Esophagus squamous epithelium (tissue), 5 donors: ENCODE measurements at places on chromosomes 6 and 20.

DNA sequence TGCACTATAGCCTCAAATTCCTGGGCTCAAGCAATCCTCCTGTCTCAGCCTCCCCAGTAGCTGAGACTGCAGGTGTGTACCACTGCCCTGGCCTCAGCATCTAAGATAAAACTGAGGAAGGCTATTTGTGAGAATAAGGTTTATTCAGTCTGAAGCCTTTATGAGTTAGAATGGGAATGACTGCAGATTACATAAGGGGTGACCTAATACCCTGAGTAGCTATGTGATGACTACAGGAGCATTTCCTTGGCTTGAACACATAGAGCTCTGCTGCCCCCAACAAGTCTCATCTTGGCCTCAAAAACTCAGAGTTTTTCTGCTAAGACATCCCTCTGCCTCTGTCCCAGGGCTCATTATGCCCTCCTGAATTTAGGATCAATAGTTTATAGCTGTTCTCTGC is 7.6 kb downstream of the GSS start:
- no peak for DNase-seq

DNA sequence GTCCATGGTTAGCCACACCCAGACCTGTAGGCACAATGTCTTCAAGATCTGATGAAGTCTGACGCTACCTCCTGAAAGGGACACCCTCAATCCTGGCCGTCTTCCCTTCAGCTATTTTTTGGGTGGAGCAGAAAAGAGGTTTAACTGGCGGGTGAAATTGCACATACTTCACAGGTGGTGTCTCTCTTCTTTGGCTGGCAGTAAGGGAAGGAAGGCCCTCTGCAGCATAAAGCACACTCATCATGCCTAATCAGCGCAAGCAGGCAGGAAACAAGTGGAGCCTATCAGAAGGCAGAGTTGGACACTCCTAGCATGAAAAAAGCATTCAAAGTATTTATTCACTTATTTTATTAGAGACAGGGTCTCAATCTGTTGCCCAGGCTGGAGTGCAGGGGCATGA is 32.9 kb downstream of the PNLDC1 start:
- DNase-seq, result no peak

DNA sequence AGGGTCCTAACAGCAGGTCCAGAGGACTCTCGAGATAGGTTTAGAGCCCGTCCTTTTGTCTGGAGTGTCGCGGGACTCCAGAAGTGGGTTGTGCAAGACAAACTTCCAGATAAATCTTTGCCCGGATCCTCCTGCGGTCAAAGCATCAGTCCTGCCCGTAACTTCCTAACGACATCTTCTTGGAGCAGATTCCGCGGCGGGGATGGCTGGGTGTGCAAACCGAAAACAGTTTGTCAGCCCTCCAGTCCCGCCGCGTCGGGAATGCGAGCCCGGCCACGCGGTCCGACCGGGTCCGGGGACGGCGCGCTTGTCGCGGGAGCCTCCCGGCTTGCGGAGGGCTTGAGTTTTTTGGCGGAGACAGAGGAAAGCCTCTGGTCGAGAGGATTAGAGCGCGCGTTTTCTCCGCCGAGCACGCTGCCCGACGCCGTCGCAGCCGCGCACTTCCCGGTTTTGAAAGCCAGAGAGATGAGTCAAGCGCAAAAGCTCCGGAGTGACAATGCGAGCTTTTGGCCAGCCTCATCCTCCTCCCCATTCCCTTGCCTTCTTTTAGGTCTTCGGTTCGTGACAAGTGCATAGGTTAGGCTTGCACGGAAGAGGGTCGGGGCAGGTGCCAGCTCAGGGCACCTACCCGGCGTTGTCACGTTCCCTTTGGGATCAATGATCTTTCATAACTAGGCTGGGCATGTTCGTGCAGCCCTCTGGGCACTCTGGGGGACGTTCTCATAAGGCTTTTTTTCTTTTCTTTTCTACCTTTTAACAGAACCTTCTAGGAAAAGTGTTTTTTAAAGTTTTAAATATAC is 91.3 kb upstream of the PRDM1 start:
- DNase-seq, result no peak

GRCh38 chr6:72267470-72267869 is 354.4 kb upstream of the KCNQ5 start:
- no peak for DNase-seq

DNA sequence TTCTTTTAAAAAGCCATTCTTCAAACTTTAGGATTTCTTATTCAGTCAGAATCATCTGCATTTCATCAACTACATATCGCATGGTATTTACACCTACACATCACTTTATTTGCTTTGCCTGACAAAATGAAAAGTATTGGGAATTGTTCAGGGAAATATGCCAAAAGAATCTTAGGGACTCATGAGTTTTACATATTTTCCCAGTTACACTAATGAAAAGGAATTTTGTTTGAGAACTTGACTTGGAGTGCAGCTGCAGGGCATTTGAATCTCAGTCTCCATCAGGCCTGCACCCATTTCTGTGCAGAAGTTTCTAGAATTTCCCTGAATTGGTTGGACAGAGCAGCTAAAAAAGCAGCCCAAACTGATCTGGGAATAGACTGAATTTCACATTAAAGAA is 65.3 kb downstream of the MTHFD1L start:
- no peak for DNase-seq

- no peak for DNase-seq
These were observed 62.1 kb downstream of the FOXO3 start for GRCh38 chr6:108622641-108623298.

GRCh38 chr6:133340557-133340956 is 99.4 kb downstream of the EYA4 start:
- no peak for DNase-seq

GRCh38 chr6:114039841-114040240 is 68.9 kb upstream of the HDAC2 start:
- no peak for DNase-seq

GRCh38 chr20:36153736-36154699 is 522 bp upstream of the EPB41L1 start:
- no peak for DNase-seq

- no peak for DNase-seq
These were observed 1.5 kb upstream of the TPBG start for GRCh38 chr6:82362144-82362543.

DNA sequence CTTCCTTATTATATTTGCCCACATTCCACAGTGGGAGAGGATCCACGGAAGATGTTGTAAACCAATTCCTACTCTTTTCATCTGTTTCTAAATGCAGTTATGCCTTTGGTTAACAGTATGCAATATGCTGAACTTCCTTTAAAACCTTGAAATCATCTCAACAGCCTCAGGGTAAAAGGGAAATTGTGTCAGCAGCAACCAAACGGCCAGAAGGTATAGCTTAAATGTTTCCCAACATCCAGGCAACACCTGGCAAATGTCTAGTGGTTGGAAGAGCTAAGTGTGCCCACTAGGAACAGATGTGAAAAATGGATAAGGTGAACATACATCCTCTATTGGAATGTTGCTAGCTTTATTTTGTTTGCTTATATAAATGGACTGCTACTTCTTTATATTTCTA is 164.8 kb downstream of the FAXC start:
- DNase-seq, result no peak

DNA sequence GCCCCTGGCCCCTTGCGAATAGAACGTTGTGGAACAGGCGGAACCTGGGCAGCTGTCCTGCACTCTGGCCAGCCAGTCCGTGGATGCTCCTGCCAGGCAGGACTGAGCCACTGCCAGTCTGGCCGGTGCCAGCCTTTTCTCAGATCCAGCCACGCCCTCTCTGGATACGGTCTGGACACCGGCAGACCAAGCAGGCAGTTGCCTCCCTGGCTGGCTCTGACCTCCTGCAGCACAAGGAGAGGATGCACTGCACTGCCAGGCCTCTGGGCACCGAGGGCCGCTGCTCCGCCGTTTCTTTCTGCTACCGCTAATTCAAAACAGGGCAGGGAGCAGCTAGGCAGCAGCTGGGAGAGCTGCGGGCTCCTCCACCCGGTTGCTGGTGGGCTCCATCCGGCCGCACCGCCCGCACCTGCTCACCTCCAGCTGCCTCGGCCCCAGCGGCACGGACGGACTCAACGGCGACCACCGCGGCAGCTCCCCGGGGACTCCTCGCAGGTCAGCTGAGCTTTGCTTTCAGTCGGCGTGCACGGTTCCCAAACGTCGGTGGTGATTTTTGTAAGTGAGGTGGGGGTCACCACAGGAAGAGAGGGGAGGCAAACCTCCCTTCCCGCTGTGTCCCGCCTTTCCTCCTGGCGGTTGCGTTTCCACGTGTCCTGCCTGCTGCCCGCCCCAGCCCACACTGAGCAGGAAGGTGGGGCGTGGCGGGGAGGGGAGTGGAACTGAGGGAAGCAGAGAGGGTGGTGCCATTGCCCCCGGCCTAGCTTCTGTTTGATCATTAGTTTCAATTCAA is 30.3 kb upstream of the AFDN start:
- DNase-seq, result no peak

GRCh38 chr20:40322941-40323340 is 366.1 kb downstream of the MAFB start:
- DNase-seq, result no peak

DNA sequence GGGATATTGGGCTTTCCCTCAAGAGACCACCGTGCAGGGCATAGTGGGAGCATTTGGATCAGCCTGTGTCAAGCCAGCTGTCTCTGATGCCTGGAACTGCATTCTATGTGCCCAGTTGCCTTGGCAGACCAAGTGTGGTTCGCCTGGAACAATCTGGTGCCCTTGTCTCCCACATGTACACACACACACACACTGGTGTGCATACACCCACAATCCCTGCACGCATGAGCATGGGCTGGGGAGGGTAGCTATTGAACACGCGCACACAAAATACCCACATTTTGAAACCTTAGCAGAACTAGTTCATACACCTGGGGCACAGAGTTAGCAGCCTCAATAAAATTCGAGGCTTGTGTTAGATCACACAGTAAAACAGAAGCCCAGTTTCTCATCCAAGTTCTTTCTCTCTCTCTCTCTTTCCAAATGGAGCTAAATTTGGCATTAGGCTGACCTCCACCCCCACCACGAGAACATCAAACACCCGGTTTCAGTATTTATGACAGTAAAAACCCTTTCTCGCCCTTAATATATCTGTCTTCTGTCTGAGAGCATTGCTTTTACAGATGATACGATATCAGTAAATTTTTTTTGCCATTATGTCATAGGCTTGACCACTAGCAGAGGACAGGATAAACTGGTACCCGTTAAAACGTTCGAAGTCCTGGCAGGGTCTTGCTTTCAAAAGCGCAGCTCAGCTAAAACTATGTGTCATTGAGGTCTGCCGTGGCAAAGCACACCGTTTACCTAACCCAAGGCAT is 18.2 kb upstream of the NFATC2 start:
- no peak for DNase-seq

DNA sequence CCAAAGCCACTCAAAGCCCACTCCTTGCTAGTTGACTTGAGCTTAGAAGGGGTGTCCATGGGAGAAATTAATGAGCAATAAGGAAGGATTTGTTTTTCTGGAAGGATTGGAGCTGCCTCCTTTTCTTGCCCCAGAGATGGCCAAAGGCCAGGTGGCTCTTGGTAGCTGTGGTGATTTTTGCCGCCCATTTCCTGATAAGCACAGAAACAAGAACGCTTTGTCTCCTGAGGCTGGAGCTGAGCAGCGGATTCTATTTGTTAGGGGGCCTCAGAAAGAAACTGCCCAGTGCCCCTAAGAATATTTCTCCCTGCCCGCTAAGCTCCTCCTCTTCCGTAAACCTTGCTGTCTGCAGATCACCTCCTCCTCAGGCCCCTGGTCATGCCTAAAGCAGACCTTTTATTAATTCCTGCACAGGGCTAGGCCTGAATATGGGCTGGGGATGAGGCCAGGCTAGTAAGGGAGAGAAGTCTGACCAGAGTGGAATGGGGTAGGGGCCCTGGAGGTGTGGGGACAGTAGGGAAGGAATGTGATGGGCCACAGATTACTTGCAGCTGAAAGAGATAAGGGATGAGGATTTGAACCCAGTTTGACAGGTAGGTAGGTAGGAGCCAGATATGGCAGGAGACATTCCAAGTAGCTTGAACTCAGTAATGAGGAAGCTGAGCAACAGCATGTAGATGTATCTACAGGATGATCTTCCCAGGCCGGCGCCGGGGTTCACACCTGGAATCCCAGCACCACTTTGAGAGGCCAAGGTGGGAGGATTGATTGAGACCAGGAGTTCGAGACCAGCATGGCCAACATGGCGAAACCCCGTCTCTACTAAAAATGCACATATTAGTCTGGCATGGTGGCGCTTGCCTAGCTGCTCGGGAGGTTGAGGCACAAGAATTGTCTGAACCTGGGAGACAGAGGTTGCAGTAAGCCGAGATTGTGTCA is 71.2 kb upstream of the NAA20 start:
- no peak for DNase-seq

DNA sequence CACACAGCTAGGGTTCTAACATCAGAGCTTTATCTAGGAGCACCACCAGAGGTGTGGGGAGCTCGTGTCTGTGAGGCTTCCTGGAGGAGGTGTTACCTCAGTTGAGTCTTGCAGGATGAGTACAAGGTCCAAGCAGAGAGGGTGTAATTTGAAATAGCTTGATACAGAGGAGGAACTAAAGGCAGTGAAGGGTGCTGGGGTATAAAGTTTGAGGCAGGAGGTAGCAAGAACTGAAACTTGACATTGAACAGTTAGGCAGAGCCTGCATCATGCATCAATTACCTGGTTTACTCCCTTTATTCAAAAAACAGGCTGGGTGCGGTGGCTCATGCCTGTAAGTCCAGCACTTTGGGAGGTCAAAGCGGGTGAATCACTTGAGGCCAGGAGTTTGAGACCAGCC is 241.2 kb downstream of the UST start:
- no peak for DNase-seq

DNA sequence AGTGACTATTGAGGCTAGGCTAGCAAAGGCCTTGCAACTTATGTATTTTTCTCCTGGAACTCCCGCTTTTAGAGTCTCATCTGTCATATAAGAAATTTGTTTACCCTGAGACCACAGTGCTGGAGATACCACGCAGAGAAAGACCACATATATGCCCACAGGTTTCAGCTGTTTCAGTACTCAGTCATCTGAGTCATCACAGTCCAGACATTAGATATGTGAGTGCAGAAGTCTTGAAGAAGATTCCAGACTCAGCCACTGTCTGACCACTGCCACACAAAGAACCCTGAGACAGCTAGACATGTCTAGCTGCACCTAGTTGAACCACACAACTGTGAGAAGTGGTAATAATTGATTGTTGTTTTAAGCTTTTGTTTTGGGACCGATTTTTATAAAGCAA is 648.3 kb downstream of the EPM2A start:
- DNase-seq, result no peak

DNA sequence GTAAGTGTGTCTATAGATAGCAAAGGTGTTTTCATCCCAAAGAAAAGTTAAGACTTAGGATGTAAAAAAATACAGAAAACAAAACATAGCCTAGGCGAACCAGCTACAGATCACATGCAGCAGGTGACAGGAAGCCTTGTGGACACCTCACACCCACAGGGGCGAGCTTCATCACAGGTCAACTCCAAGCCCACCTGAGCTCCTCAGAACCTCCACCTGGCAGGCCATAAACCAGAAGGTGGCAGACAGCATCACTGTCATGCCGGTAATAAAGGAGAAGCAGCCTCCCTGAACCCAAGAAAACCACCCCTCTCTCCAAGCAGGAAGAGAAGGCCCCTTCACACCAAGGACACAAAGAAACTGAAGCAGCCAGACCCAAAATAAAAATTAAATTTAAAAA is 1.0 kb downstream of the RALGAPA2 start:
- no peak for DNase-seq

GRCh38 chr6:159729598-159730331 is 2.5 kb downstream of the WTAP start:
- no peak for DNase-seq

- no peak for DNase-seq
These were observed 4.4 kb upstream of the HLA-DMB start for GRCh38 chr6:32945108-32945760.
